ENCODE measurements at places on chromosomes 16 and 17.

- DNase-seq: no peak
Measured at GRCh38 chr16:8867932-8868415, 832 bp downstream of the CARHSP1 start.

GRCh38 chr16:48155926-48156789 lies at the start of gene ABCC12:
Gene ABCC12 (minus strand): TSS chr16:48155993. CDS start chr16:48146424, 9,569 bp downstream.
- DNase-seq: no peak

DNA sequence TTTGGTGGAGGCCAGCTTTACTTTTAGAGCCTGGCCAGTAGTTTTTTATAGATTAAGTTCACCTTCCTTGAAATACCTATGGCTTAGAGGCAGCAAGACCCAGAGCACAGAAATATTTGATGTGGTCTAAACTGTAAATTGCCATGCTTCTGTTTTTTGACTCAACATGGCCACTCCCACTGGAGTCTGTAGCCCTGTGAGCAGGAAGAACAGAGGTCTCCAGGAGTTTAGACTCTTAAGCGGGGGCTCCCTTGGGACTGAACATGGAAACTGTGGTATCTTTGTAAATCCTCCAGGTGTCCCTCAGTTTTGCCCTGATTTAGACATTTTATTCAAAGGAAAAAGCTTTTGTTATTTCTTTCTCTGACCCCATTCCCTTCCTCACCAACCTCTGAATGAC lies 145.6 kb downstream of the FTO start:
- no peak for DNase-seq

DNA sequence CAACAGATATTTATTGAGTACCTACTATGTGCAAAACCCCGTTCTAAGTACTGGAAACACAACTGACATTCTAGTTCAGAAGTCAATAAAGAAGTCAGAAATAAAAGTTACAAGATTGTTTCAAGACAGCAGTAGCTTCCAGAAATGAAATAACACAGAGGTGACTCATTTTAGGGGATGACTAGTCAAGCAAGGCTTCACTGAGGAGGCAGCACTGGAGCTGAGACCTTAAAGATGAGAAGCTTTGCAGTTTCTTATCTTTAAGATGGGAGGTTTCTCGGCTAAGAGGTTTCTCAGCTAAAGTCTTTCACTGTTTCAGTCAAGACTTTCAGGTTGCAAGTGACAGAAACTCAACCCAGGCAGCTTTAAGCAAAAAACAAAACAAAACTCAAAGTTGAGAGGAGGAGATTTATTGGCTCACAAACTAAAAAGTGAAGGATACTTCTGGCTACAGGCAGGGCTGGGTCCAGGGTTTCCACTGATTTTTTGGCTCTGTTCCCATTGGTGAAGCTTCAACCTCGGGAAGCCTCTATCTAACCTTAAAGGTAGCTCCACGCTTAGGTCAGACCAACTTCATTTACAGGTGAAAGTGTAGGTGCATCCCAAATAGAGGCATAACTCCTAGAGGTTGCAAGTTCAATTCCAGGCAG lies 7.4 kb upstream of the MMP2 start:
- DNase-seq: peak; percentile 47

DNA sequence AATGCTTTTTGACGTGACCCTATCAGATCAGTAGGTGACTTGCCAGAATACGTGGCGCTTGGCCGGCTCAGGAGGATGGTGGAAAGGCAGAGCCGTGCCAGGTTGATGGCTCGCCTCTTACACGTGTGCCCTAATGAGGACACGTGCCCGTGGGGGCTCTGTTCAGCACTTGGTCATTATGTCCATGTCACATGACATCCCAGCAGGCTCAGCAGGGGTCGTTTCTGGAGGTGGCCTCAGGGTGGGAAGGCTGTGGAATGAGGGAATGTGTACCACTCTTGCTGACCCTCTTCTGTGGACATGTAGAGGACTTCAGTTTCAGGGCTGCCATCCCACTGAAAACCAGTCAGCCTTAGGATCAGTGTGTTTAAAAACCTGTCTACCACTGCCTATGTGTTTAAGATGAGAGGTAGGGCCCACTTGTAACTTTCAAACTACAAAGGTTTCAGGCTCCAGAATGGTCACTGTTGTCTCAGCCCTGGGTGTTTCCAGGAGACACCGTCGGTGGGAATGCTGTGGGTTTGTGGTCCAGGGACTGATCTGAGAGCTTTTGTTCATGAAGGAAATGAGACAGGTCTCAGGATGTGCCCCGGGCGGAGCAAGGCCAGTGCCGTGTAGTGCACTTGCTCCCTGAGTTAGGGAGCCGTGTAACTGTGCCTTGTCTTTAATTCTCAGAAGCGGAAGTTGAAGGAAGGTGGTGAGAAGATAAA lies 12.1 kb downstream of the UBN1 start:
- DNase-seq: no peak

GRCh38 chr17:75514919-75515495 lies 330 bp downstream of the CASKIN2 start:
- DNase-seq: peak; percentile 28

DNA sequence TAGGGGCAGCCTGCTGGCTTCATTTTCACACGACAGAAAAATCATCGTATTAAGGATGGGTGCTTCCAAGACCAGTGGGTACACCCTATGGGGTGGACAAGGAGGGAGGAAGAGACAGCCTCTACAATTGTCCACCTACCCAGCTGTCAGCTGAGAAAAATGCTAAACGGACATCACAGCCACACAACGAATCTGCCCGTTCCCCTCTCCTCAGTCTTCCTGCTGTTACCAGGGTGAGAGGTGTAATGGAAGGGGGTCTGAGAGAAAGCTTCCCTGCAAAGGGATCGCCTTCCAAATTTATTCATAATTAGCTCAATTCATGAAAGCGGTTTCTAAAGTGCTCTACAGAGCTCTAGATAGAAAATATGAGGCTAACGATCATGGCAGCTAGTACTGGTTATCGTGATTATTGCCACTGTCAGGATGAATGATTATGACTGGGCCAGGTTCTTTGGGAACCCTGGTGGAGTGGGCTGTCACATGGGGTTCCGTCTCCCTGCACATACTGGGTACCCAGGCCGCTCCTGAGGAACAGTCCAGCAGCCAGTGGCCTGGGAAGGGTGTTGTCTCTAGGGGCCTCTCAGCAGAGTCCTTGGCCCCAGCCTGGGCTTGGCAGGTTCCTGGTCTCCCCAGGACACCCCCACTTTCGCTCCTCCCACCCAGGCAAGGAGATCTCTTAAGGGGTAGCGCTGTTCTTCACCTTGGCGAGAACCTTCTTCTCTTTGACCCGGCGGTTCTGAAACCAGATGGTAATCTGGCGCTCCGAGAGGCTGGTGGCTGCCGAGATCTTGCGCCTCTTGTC lies 2.2 kb downstream of the HOXB13 start:
- no peak for DNase-seq

DNA sequence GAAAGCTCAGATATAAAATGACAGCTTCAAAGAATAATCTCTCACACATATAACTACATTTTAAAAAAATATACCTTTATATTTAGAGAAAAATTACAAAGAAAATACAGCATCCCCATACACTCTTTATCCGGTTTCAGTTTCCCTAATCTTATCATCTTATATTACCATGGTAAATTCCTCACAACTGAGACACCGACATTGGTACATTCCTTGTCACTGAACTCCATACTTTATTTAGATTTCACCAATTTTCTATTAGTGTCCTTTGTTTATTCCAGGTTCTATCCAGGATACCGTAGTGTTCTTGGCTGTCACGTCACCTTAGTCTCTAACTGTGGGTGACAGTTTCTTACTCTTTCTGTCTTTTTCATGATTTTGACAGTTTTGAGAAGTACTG lies 22.0 kb upstream of the ABCA10 start:
- no peak for DNase-seq

DNA sequence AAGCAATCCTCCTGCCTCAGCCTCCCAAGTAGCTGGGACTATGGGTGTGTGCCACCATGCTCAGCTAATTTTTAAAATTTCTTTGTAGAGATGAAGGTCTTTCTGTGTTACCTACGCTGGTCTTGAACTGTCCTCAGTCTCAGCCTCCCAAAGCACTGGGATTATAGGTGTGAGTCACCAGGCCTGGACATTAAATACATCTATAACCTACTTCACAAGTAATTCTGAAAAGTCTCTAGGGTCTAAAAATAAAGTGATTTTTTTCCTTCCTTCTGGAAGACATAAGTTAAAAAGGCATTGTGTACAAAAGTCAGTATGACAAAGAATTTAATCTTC lies 118.3 kb downstream of the PARN start:
- no peak for DNase-seq

GRCh38 chr16:6528217-6528616 lies 804.4 kb upstream of the RBFOX1 start:
- DNase-seq: no peak

DNA sequence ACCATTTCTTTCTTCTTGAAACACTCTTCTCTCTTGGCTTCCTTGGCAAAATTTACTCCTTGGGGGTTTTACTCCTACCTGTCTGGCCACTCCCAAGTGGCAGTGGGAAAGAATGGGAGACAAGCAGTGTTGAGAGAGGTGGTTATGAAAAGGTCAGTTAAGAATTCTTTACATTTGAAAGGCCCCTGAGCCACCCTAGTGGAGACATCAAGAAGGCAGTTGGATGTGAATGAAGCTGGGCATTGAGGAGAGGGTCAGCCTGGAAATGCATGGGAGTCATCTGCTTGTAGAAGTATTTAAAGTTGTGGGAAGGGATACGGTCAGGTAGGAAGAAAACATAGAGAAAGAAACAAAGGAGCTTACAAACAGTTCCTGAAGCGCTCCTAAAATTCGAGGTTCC lies 42.3 kb upstream of the CCNF start:
- DNase-seq: no peak

DNA sequence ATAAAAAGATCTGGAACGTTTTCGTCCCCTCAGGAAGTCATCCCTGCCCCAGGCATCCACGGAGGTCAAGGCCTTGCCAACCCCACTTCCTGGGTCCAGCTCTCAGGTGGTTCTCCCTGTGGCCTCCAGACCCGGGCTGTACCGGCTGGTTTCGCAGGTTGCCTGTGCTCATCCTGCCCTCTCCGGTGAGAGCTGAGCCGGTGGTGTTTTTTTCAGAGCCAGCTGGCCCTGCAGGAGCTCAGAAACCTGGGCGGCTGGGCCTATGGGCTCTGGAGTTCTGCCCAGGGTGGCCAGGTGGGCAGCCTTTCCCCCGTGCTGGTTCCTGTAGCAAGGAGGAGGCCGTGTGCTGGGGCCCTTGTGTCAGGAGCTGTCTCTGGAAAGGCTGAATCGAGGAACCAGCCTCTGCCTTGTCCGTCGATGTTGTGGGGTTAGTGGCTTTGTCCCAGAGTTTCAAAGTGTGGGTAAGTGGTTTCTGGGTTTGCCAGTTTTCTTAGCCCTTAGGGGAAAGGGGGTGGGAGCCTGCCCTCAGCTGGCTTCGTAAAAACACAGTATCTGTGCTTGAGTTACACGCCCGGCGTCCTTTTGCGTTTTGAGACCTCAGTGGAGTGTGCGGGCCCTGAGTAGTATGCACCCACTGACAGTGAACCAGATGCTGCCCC lies 23.6 kb downstream of the C16orf90 start:
- no peak for DNase-seq

DNA sequence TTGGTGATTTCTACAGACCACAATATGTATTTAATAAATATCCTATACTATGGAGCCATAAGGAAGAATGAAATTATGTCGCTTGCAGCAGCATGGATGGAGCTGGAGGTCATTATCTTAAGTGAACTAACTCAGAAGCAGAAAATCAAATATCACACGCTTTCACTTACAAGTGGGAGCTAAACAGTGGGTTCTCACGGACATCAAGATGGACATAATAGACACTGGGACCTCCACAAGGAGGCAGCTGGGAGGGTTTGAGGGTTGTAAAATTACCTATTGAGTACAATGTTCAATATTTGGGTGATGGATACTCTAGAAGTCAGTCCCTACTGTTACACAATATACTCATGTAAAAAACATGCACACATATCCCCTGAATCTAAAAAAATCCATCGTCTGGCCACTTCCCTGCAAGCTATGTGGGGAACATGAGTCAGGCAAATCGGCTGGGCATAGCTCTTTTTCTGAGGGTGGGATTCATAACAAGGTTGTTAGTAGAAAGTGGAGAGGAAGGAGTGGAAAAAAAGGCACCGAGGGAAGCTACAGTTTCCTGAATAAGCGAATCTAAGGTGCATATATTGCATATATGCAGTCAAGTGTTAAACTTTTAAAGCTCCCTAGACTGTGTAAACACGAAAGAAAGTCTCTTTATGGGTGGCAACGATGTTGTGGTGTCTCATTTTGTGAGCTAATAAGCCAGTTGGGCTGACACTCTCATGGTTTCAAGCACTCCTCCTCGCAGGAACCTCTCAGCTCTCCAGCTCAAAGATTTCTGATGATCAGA lies 135.2 kb upstream of the CPHXL start:
- DNase-seq: no peak

- DNase-seq: no peak
Measured at GRCh38 chr16:53334581-53334980, 99.7 kb upstream of the RBL2 start.
